ENCODE measurements at places on chromosomes 2 and 18.

GRCh38 chr2:37656512-37657423, 14.7 kb downstream of the CDC42EP3 start:
- DNase-seq = no peak

- DNase-seq = no peak
Observed at GRCh38 chr2:172085460-172086159, at the start of gene DLX1. TSS of gene DLX1 (plus strand) at chr2:172085507. CDS start at chr2:172085678, 171 bp downstream.

- no peak for DNase-seq
Observed at GRCh38 chr18:6355789-6356589, 58.7 kb downstream of the L3MBTL4 start.

DNA sequence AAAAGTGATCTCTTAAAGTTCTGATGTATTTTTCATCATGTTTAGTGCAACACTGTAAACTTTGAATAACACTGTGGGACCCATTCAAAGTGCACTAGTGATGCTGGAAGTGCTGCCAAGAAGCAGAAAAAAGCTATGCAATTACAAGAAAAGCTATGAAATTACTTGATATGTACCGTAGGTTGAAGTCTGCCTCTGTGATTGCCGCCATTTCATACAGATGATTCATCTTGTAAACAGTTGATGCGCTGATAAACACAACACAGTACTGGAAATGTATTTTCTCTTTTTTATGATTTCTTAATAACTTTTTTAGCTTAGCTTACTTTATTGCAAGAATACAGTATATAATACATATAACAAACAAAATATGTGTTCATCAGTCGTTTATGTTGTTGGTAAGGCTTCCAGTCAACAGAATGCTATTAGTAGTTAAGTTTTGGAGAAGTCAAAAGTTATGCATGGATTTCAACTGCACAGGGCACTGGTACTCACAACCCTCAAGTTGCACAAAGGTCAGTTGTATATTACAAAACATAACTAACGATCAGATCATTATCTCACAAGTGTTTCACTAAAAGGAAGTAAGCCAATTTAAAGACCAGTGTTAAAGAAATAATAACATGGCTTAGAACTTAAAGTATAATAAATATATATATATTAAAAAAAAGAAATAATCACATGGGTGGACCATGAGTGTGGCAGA, 82.0 kb downstream of the SGPP2 start:
- no peak for DNase-seq

GRCh38 chr18:63149302-63149587, 170.3 kb downstream of the BCL2 start:
- DNase-seq = no peak

DNA sequence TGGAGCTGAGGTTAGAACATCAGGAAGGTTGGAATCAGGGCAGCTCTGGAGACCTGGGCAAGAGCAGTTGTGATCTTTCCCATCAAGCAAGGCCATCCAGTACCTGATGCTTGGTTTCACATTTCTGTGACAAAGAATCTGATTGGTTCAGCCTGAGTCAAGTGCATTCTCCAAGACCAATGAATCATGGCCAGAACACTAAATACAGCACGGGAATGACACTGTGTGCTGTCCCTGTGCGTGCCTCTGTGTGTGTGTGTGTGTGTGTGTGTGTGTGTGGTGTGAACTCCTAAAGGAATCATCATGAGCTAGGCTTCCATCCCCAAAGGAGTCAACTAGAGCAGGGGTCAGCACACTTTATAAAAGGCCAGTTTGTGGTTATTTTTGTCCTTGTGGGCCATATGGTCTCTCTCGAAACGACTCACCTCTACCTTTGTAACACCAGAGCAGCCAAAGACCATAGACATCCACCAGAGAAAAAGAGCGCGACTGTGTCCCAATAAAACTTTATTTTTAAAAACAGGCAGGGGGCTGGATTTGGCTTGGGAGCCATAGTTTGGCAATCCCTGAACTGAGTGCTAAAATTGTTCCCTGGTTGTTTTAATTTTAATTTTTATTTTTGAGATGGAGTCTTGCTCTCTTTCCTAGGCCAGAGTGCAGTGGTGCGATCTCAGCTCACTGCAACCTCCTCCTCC, 99.7 kb downstream of the INHBB start:
- no peak for DNase-seq

DNA sequence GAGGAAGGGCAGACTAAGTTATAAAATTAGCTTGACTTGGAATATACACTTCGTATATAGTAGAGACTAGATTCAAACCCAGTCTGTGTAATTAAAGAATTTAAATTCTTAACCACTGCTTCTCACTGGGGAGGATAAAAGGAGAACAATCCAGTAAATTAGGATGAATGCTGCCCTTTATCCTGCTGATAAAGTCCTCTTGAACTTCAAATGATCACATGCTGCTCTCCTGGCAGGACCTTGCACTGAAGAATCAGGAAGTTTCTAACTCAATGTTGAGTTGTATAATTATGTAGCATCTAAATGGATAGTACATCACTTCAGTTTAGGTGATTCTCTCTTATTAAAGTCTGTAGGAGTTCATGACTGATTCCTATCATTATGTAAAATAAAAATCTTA, 1179.7 kb downstream of the DSC3 start:
- no peak for DNase-seq

GRCh38 chr2:224646242-224646846, 61.2 kb upstream of the CUL3 start:
- DNase-seq = peak; percentile 8

DNA sequence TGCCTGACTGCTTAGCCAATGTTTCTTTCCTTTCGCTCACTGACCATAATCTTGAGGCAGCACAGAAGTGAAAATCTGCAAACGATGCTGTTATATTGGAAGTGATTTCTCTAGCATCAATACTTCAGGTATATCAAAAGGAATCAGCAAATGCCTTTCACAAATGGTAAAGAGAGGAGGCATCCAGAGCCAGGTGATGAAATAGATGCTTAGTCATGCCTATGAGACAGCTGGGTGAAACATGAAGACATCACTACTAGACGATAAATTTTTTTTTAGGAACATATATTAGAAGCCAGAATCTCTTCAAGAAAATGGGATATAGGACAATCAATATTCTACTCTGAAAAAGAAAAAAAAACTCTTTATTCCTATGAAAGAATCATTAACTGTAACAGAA, 249.2 kb upstream of the SLC39A10 start:
- DNase-seq = no peak

DNA sequence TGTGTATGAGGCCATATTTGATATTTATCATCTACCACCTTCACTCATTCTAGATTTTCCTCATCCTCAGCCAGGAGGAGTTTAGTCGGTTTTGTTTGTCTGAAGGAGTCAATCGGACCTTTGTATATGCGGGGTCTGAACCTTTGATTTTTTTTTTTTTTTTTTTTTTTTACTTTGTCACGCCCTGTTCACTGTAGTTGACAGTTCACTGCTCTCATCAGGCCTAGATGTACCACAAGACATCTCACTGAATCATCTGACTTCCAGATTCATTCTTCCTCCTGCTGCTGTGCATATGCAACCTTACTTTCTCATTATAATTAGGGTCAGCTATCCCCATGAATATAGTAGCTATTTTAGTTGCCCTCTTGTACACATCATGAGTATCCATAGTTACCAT, 133.2 kb downstream of the ARHGAP15 start:
- no peak for DNase-seq

GRCh38 chr2:224023188-224023587, 15.9 kb downstream of the SERPINE2 start:
- no peak for DNase-seq

GRCh38 chr2:177282787-177283572, 18.5 kb upstream of the NFE2L2 start:
- DNase-seq = no peak

- no peak for DNase-seq
Observed at GRCh38 chr2:38146275-38146906, 70.4 kb upstream of the CYP1B1 start.

- peak; percentile 91 for DNase-seq
Observed at GRCh38 chr2:2014251-2014771, 270.0 kb upstream of the PXDN start.

- DNase-seq = no peak
Observed at GRCh38 chr2:21314322-21314835, 190.6 kb downstream of the TDRD15 start.

GRCh38 chr2:235568431-235568830, 74.6 kb downstream of the AGAP1 start:
- no peak for DNase-seq

DNA sequence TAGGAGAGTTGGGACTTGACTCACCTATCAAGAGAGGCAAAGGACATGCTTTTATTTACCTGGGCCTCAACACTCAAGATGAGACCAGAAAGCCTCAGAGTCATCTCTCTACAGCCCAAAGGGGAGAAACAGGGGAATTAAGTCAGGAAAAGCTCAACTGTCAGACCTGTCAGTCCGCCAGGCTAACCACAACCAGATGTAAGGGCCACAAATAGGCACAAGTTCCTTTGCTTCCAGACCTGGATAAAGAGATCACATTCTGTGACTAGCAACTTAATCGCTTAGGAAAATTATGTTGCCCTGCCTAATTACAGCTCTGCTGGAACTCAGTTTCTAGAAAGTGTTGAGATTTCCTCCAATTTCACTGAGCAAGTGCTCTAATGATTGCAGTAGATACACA, 67.9 kb downstream of the ANKRD44 start:
- DNase-seq = no peak

GRCh38 chr2:191714925-191715324, 37.0 kb downstream of the NABP1 start:
- DNase-seq = no peak

DNA sequence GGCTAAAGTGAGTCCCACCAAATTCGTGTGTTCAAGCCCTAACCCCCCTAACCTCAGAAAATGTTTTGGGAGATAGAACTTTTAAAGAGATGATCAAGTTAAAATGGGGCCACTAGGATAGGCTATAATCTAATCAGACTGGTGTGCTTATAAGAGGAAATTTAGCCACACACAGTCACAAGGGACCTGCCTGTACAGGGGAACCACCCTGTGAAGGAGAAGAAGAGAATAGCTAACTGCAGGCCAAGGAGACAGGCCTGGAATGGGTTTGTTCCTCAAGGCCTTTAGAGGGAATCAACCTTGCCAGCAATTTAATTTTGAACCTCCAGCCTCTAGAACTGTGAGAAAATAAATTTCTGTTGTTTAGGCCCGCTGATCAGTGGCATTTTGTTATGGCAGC, 36.0 kb upstream of the TANK start:
- no peak for DNase-seq

DNA sequence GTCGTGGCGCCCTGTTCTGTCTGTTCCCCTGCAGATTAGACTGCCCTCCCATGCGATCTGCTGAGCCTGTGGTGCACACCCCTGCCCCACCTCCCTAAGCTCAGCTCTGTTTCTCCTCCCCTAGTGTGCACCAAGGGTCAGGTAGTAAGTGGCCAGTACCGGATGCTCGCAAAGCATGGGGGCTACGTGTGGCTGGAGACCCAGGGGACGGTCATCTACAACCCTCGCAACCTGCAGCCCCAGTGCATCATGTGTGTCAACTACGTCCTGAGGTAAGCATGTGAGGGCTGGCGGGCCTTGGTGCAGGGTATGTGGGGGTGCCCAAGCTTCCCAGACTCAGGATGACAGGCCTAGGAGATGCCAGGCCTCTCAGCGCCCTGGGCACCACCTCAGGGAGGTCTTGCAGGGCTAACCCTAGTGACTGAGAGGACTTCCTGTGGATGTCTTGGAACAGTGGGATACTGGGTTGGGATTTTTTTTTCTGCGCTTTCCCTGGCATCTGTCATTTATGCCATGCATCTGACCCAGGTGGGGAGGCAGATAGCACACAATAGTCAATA, 78.4 kb downstream of the EPAS1 start:
- no peak for DNase-seq

DNA sequence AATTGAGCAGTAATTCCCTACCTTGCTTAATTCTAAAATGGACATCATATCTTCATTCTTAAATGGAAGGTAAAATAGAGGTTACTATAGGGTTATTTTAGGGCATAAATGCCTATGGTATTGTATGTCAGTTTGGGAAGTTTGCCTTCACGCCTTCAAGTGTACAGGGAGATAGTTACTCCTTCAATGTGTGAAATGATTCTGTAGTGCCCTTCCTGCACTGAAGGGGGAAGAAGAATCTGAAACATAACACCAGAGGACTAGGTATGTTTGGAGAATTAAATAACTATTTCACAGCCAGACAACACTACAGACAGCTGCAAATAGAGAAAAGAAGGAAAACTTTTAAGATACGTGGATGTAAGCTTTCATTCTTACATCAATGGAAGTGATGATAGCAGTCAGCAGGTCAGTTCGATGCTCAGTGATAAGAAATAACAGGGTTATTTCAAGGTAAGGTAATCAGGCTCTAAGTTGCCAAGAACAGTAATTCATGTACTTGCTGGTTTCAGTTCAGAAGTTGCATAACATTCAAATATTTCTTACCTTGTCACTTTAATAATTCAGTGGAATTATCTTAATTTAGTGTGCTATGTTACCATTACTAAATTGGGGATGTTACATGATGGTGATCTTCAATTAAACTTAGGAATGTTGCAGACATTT, 4.0 kb downstream of the PKP4 start:
- DNase-seq = no peak

DNA sequence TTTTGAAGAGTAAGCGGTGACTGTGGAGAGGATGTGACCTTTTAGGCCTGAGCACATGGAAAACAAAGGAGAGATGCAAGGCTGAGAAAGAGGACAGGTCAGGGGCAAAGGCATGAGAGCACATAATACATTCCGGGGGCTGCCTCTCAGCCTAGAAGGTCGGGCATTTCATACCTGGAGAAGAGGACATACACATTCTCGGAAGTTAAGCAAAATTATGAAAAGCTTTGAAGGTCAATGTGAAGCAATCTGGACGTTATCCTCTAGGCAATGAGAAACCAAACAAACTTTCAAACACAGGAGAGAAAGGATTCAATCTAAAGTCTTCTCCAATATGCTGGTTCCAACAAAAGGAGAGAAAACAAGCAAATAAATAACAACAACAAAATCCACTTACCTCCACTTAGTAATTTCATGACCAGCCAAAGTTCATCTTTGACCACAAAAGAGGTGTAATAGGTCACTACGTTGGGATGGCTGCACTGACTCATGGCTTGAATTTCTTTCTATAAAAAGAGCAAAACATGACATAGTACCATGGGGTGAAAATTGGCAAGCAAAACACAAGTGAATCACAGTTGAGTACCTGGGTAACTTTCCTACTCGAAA, 80.4 kb downstream of the STK39 start:
- DNase-seq = no peak

GRCh38 chr2:120635146-120635545, 100.5 kb upstream of the GLI2 start:
- no peak for DNase-seq
